Articular chondrocyte of knee joint (primary cell): ENCODE measurements at places on chromosomes 6 and 20. TPM values are rescaled to one million over a fixed set of nuclear protein-coding genes. Genes with fewer than 3 reads are reported as not detected.

Gene ITPR3
- 68.0 and 88.5 TPM in 2 replicates for total RNA-seq

Gene TFAP2A
- 0.11 and 0.39 TPM in 2 replicates for total RNA-seq

Gene ZSCAN23
- total RNA-seq: 2.5 and 5.9 TPM in 2 replicates

Gene ZBTB12
- 1.3 and 1.9 TPM in 2 replicates for total RNA-seq

Gene BTBD3
- total RNA-seq: 26.5 and 30.3 TPM in 2 replicates

Gene SLC17A3
- not detected in 2 replicates for total RNA-seq

Gene PLEKHG1
- total RNA-seq: 0.91 and 2.3 TPM in 2 replicates

Gene AIF1
- total RNA-seq: not detected in 2 replicates

Gene WASF1
- 11.9 and 14.7 TPM in 2 replicates for total RNA-seq

Gene TMEM151B
- total RNA-seq: under 0.01 TPM in 2 replicates

Gene MAP7
- total RNA-seq: 0.78 and 1.4 TPM in 2 replicates

Gene KIF25
- not detected in 2 replicates for total RNA-seq

Gene MARCKS
- total RNA-seq: 158 and 169 TPM in 2 replicates

Gene TMC2
- not detected in 2 replicates for total RNA-seq

Gene KIFC1
- total RNA-seq: 10.5 and 15.9 TPM in 2 replicates

Gene ULBP1
- 0.52 and 0.65 TPM in 2 replicates for total RNA-seq

Gene LPA
- total RNA-seq: not detected in 2 replicates

Gene GATA5
- not detected in 2 replicates for total RNA-seq

Gene MRAP2
- total RNA-seq: 27.2 and 36.6 TPM in 2 replicates

Gene SIGLEC1
- total RNA-seq: not detected in 2 replicates

Gene KCNK17
- total RNA-seq: not detected in 2 replicates

Gene PLN
- total RNA-seq: 0.11 TPM in 1 of 2 replicates, not detected in the other

Gene TMEM74B
- 0.11 TPM in 1 of 2 replicates, not detected in the other for total RNA-seq

Gene MOXD1
- 19.5 and 39.2 TPM in 2 replicates for total RNA-seq

Gene LZTS3
- total RNA-seq: 1.7 and 2.9 TPM in 2 replicates

Gene THEMIS
- total RNA-seq: not detected in 2 replicates

Gene NOX3
- not detected in 2 replicates for total RNA-seq

Gene ARG1
- not detected in 2 replicates for total RNA-seq
